ENCODE measurements at places on chromosomes 11 and 22.

DNA sequence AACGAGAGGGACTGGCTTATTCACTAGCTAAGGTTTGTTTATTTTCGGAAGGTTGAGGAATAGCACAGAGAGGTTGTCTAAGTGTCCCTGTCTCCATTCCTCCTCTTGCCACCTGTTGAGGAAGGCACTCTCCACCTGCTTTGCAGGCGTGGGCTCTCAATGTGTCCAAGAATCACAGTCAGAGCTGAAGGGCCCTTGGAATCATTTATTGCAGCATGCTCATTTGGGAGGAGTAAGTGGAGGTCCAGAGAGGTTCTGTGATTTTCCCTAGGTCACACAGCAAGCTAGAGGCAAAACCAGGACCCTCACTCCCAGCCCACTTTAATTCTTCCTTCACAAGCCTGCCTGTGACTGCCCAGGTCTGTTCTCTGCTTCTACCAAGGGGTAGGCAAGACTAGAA, 21.3 kb downstream of the ZBTB16 start:
- DNase-seq = no peak

DNA sequence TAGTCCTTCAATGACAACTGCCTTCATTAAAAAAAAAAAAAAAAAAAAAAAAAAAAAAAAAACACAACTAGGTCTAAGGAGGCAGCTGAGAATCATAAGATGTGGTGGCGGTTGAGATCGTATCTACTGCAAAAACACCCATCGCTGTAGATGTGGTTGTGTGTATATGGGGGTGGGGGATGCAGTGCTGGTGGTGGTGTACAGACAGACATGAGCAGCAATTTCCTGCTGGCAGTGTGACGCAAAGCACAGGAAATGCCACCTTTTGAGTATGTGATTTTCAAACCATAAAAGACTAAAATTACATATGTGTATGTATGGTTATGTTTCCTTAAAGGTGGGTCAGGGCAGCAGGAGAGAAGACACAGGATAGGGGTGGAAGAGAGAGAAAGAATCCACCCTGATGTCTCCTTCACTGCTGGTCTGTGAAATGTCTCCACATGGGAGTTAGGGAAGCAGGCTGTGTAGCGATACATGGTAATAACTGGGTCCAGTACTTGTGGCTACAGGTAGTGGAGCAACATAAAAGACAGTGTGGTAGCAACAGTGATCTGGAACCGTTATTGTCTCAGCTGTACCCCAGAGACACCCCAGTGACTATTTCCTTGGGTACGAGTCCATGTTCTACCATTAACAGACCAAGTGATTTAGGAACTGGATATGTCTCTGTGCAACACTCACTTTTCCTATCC, 57.9 kb downstream of the SYTL2 start:
- DNase-seq = no peak

GRCh38 chr11:73265278-73265810, 6.8 kb upstream of the P2RY6 start:
- DNase-seq = no peak

DNA sequence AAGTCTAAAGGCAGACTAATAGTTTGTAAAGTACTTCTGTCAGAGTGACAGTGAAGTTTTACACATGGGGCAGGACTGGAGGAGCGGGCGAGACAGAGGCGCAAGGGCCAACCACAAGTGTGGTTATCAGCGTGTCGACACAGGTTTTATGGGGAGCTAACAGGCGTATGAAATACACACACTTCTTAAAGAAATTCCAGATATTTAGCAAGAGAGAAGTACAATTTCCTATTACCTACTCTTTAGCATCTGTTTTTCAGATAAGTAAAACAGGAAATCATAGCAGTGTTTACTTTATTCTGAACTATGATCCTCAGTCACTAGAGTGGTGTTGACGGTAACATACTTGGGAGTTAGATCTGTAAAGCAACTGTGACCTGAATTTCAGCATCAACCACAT, 22.5 kb downstream of the VSIG10L2 start:
- DNase-seq = no peak

- no peak for DNase-seq
Measured at GRCh38 chr11:109859045-109859724, 234.0 kb upstream of the ZC3H12C start.

- DNase-seq = no peak
Measured at GRCh38 chr11:14858404-14858803, 33.6 kb downstream of the CYP2R1 start.

GRCh38 chr11:119756169-119756865, 27.3 kb upstream of the NECTIN1 start:
- no peak for DNase-seq

DNA sequence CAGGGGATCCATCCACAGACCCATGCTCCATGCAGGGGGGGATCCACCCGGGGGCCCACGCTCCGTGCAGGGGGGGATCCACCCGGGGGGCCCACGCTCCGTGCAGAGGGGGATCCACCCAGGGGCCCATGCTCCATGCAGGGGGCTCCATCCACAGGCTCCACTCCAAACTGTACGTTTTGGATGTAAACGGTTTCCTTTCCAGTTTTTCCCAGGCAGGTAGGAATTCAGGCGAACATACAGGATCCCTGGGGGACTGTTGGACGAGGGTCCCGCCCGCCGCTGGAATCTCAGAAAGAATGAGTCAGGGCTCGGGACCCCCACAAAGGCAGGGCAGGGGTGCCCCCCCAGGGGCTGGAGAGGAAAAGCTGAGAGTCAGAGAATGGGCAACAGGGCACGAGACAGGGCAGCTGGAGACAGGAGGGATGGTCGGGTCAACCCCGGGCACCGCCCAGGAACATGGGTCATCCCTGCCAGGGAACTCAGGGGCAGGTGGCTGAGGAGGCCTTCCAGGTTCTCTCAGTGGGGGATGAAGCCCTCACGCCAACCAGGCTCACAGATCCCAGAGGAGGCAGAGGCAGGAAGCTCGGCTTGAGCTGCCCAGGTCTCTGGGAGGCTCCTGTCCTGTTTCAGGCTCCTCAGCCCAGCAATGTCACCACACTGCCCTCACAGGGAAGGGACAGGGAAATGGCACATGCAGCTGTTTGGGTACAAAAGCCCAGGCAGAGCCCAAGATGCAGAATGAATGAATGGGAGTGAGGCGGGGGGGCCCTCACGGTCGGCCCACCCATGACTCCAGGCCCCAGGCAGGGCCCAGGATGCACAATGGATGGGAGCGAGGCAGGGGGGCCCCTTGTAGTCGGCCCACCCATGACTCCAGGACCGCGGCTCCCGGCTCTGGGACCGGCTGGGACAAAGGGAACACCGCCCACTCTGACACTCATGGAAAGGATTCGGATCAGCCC, 200.2 kb downstream of the BRD1 start:
- no peak for DNase-seq

DNA sequence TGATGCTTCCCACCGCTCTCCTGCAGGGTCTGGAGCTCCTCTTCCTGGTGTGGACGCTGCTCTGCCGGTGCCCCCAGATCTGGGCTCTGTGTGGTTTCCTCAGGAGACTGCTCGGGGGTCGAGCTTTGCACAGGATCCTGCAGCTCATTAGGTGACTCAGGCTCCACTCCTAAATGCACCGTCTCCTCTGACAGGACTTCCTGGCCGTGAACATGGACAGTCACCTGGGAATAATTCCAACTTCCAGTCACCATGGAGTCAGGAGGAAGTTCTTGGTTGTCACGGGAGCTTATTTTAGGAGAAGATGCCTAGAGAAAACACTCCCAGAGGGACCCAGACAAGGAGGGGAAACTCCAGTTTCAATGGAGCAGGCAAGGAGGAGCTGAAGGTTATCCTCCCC, 11.9 kb downstream of the ZNF202 start:
- DNase-seq = no peak

DNA sequence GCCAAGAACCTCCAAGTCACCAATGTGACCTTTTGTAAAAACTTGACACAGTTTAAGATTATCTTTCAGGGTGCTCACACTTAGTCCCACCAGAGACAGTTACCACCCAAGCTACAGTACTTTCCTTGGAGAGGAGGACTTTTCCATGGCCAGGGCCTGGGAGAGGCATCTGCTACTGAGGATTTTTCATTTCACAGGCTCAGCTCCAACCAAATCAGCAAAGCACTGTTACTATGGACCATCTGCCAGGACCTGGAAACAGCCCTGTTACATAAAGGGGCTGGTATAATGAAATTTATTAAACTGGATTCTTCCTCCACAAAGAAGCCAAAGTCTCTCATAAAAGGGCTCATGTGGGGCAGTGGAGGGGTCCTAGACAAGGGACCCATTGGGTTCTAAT, 38.6 kb downstream of the SERGEF start:
- DNase-seq = no peak

DNA sequence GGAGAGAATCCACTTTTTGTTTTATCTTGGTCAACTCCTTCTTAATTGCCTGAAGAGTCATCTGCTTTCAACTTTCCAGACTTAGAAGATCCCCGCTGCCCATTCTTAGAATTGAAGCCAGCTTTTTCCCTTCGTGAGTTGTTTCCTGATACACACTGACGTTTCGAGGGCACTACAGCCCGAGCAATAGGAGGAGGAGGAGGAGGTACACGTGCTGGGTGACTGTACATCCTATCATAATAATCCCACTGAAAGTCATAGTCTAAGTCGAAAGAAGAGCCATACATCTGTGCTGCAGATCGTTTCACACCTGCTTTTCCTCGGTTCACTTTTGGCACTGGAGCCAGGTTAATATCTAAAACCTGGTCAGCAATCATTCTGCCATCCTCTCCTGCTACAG, 606.1 kb downstream of the DLG2 start:
- no peak for DNase-seq

GRCh38 chr11:121688055-121688491, 235.3 kb upstream of the SORL1-AS1 start:
- DNase-seq = no peak

DNA sequence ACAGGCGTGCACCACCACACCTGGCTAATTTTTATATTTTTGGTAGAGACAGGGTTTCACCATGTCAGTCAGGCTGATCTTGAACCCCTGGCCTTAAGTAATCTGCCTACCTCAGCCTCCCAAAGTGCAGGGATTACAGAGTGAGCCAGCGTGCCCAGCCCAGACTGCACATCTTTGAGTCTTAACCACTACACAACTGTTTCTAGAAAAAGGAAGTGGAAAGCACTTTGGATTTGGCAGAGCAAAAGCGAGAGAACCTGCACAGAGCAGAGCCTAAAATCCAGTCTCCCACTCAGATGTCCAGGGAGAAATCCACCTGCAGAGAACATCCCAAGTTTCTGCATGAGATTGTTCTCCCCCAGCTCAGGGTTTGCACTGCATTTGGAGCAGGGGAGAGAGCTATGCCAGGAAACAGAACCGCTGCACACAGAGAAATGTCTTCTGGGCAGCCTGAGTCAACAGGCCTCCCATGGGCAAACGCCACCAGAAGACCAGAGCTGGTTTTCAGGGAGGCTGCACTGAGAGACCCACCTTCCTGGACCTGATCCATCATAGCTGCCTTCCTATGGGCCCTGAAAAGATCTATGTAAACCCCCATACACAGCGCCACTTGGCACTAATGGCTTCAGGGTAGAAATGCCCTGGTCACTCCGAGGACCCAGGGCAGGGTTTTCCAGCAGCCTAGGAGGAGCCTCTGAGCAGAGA, 54.0 kb downstream of the RPUSD4 start:
- no peak for DNase-seq

DNA sequence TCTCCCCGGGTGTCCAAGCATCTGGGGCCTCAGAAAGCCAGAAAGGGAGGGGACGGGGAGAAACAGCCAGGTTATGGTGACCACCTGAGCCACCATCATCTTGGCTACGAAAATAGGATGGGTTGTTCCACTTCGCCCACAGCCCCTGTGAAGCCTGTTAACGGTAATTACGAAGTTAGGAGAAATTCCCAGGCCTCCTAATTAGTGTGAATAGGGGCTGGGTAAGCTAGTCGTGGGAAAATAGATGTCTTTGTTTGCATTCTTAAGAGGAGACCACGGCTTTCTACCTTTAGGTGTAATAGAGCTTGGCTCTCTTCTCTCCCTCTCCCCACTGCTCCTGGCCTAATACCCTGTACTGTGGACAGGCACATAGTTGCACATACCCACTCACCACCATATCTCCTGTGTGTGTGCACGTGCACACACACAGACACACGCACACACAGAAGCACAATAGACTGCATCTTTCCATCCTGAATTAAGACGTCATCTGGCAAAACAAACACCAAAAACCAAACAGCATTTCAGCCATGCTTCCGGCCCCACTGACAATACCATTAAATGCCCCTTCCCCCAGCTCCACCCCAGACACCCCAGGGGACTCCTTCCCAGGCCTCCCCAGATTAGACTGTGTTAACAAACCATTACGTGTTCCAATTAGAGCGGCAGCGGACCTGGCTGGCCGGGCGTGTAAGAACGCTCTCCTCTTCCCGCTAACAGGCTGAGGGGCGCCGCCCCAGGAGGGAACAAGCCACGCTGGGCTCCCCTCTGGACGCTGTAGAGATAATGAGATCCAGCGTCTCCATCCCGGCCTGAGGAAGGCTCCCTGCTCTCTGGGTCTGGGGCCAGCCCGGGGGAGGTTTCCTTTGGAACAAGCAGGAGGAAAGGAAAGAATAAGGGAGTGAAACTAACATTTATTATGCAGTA, 72.8 kb downstream of the TP53I11 start:
- DNase-seq = no peak

Data from right lobe of liver (tissue), 6 donors.